ENCODE measurements at places on chromosomes 11 and 22.

GRCh38 chr11:14541192-14541947 is 21.2 kb upstream of the PSMA1 start:
- H3K27me3 ChIP-seq: no peaks in the 10 kb centered on the region
- H3K4me3 ChIP-seq: no peak overlapping the region
- H3K4me1 ChIP-seq: peaks cover 63% of the 10 kb centered on the region

GRCh38 chr11:72984453-72985077 is 157.6 kb downstream of the FCHSD2 start:
- H3K27ac ChIP-seq: no peak overlapping the region
- peaks cover 22% of the 10 kb centered on the region for H3K36me3 ChIP-seq
- no peaks in the 10 kb centered on the region for H3K27me3 ChIP-seq

DNA sequence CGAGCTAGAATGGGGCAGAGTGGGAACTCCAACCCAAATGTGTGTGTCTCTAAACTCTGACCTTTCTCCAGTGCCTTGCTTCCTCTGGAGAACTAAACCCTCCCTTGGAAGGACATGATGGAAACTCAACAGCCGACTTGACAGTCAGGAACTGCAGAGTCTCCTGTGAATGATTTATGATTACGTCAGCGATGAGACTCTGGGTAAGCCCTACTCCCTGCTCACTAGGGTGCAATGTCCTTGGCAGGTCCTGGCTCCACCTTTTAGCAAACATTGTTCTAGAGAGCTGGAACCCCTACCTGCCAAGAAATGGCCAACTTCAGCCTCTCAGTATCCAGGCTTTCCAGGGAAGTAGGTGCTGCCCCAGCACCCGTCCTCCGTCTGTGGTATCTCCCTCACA is 96.1 kb upstream of the CD82 start:
- no peak for DNase-seq
- no peaks in the 10 kb centered on the region for H3K27me3 ChIP-seq

DNA sequence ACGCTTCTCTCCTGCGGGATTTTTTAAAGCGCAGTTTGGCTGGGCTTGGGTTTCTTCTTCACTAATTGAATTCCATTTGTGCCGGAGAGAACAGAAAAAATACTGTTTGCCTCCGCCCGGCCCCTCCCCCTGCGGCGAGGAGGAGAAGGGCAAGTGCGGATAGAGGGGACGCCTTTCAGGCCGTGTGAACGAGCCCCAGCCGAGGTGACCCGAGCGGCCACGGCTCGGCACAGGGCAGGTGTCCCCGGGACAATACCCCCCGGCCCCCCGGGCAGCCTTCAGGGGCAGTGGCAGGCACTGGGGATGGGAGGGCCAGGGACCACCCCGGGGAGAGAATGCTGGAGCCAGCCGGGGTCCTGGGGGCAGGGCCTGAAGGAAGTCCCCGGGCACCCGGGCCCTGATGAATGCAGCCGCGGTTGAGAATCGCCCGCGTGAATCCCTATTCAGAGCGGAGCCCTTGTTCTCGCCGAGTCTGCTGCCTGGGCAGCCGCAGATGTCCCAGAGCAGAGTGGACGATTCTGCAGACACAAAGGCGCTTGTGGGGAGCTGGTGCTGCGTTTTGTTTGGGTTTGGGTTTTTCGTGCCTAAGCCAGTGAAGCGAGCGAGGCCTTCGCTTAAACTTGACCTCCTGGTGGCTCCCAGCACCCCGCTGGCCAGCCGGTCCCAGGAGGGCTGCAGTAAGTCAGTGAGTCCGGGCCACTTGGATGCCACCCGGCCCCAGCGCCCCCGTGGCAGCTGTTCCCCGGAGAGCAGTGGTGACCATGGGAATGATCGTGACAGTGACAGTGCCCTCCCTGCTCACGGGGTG is 96.0 kb downstream of the WNT7B start:
- DNase-seq: no peak
- H3K27me3 ChIP-seq: peaks cover 34% of the 10 kb centered on the region
- no peak overlapping the region for H3K27ac ChIP-seq
- no peaks in the 10 kb centered on the region for H3K36me3 ChIP-seq

- H3K4me1 ChIP-seq: no peaks in the 10 kb centered on the region
- no peak for DNase-seq
- H3K27me3 ChIP-seq: no peaks in the 10 kb centered on the region
- no peak overlapping the region for H3K4me3 ChIP-seq
- H3K27ac ChIP-seq: no peak overlapping the region
Observed at GRCh38 chr11:22725079-22725478, 58.7 kb downstream of the GAS2 start.

Measured in activated CD4-positive, alpha-beta T cell treated with anti-CD3 and anti-CD28 coated beads, Interleukin-2, amount 10 ng/mL, durations not matched to agents 7 days and 5 days (primary cell).